Stimulated activated CD4-positive, alpha-beta T cell treated with anti-CD3 and anti-CD28 coated beads, Interleukin-15, amount 100 ng/mL, for 1 hour (primary cell): ENCODE measurements at places on chromosomes 11 and 22.

GRCh38 chr11:69215784-69216415, 60.2 kb downstream of the SMIM38 start:
- DNase-seq: no peak

DNA sequence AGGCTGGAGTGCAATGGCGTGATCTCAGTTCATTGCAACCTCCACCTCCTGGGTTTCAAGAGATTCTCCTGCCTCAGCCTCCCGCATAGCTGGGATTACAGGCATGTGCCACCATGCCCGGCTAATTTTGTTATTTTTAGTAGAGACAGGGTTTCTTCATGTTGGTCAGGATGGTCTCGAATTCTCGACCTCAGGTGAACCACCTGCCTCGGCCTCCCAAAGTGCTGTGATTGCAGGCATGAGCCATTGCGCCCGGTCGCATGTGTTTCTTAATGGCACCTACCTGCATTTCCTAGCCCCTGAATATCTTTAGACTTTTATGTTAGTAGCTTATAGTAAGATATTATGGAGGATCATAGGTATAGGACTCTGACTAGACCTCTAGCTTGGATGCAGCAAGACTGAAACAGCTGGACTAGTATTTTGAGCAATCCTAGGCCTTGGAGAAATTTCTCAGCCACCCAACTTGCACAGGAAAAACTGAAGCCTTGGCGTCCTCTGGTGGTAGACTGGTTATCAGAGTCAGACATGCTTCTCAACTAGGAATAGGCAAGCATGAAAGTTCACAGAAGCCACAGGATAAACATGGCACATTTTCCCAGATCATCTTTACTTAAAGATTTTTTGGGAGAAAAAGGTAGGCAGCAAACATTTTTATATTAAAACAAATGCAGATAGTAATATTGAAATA, 22.7 kb upstream of the C1QTNF4 start:
- DNase-seq: no peak

GRCh38 chr11:27013781-27014361, 20.0 kb downstream of the FIBIN start:
- DNase-seq: no peak

DNA sequence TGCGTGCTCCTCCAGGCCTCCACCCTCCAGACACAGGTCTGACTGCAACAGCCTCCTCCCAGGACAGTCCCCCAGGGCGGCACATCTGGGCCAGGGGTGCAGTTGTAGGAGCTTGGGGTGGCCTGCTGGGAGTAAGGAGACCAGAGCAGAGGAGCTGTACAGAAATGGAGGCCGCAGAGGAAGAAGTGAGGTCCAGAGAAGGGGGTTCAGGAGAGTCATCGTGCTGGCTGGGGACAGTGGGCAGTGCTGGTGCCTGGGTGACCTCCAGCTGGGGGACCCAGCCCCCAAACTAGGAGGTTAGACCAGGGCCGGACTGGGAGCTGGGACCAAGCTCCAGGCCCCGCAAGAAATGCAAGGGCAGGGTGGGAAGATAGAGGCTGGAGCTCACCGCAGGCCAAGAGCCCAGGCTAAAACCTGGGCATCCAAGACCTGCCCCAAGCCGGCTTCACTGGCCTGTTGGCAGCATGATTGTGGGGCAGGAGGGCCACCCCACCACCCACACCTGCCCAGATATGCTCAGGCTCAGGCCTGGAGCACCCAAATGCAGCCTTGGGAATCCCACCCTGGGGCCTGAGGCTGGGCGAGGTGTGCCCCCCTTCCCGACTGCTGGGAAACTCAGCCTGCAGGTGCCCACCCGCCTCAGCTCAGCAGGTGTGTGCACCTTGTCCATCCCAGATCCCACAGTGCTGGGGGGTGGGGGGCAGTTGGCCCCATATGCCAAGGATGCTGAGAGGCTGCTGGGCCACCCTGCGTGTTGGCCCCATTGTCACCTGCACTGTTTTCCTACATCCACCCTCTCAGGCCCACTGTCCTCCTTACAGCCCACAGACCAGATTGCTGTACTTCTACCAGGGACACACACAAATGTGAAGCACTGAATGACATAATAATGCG, 96.9 kb downstream of the MORC2 start:
- DNase-seq: no peak

DNA sequence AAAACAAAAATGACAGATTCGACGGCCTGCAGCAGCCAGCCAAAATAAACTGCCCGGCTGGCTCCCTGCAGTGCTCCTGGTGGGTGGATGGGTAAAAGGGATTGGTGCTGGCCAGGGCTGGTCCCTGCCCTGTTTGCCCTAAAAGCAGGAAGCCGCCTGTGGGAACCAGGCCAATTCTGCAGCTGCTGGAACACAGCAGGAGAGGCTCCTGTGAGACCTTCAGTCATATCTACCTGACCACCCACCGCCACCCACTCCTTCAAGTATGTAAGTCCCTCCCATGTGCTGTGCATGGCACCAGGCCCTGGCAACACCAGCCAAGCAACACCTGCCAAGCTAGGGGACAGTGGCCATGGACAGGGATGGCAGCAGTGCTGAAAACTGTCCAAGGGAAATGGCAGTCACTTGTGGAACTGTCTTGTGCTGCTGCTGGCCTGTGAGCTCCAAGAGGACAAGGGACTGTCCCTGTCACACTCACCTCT, 48.7 kb upstream of the ARFGAP3 start:
- no peak for DNase-seq

DNA sequence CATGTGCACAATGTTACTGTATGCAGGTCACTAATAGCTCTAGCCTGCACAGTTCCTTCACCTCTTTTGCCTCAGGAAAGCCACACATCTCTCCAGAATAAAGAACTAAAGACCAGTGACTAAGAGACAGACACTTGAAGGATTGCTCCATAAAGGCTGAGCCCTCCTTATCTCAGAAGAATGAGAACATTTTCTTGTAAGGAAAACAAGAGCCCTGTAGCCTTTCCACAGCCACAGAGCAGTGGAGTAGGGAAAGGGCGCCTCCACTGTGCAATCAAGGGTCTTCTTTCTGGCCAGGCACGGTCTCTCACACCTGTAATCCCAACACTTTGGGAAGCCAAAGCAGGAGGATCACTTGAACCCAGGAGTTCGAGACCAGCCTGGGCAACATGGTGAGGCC, 202.6 kb upstream of the TMEM45B start:
- no peak for DNase-seq

- DNase-seq: no peak
Measured at GRCh38 chr11:86414032-86414431, 39.3 kb downstream of the CCDC81 start.

- no peak for DNase-seq
Measured at GRCh38 chr22:33354928-33355327, 296.7 kb upstream of the SYN3 start.

GRCh38 chr11:60717956-60718355, 6.6 kb upstream of the MS4A18 start:
- no peak for DNase-seq

GRCh38 chr11:72202571-72202970, 10.6 kb downstream of the FOLR1 start:
- DNase-seq: no peak

DNA sequence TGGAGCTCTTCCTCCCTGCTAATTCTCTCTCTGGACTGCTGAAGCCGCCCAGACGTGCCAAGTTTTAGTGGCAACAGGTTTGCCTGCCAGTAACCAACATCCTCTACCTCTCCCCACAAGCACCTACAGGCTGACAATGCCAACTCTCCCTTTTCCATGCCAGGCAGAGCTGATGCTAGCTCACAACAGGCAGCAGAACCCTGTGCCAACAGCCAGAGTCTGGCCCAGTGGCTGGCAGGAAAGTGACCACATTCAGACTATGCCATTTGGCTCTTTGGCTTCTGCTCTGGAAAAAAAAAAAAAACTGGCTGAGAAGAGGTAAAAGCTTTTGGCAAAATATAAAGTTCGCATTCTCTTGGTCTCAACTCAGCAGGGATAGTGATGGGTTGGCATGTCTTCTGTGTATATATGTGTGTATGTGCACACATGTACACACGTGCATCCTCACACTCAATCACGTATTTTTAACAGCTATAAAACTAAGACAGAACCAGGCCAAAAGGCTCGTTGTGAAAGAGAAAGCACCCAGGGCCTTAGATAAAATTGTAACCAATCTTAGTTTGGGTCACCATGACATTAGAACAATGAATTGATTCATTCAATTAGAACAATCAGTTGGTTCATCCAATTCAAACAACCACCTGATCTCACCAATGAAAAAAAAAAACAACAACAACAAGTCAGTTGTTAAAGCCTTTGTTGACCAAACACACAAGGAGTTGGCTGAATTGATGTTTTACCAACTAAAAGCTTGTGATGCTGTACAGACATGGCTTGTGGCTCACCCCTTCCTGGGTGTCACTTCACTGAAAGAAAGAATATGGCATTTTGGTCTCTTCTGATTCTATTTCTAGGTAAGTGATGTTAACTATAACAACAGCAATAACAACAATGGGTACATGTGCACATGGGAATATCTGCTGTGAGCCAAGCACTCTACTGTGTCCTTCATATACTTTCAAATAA, 48.6 kb downstream of the TRIM29 start:
- no peak for DNase-seq

DNA sequence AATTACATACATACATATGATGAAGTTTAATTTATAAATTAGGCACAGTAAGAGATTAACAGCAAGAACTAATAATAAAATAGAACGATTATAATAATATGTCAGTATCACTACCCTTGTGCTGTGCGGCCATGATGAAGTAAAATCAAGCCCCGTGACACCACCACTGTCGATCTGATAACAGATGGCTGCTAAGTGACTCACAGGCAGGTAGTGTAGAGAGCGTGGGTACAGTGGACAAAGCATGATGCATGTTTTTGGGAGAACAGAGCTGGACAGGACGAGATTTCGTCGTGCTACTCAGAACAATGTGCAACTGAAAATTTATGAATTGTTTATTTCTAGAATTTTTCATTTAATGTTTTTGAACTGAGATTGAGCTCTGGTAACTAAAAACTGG, 108.4 kb upstream of the TIMP3 start:
- DNase-seq: no peak

DNA sequence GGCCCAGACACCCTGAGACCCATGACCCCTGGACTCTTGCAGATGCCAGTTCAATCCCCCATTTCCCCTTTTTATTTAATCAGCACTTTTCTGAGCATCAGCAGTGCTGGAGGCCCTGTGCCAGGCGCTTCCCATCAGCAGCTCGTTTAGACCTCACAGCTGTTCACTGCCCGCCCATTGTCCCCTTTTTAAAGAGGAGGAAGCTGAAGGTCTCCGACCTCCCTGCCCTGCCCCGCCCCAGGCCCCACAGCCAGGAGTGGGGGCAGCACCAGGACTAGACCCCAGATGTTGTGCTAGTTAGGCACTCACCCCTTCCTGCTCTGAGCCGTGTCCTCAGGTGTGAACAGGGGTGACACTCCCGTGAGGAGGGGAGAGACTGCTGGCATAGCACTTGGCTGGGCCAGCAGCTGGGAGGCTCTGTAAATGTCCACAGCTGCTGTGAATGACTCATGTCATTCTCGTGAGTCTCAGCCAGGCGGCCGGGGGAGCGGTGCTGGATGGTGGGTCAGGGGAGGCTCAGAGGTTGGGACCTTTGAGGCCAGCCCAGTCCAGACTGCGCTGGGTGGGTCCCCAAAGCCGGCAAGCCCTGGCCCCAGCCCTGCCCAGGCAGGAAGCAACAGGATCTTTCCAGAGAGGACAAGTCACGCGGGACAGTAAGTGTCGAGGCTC, 19.9 kb downstream of the EMID1 start:
- DNase-seq: no peak

DNA sequence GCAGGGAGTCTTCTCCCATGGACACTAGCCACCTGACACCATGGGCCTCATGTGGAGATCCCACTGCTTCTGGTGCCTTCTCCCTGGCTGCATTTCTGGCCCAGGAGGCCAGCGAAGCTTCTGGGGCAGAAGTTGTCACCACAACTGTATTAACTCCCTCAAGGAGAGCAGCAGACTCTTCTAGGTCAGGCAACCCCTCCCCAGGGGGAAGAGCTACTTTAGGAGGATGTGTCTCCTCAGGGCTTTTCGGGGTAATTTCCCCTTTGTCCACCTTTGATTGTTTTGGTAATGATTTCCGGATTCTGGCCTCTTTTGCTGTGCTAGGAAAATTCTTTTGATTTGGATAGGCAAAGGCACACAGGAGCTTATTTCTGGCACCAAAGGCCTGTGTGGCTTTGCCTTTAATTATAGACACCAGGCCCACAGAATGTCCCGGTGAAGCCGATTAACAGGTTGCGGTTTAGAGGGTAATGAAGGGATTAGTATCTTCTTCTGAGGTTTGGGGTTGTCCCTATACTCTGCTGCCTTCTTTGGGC, 8.9 kb upstream of the UCP2 start:
- DNase-seq: no peak

GRCh38 chr11:73671701-73672100, 25.3 kb downstream of the PLEKHB1 start:
- no peak for DNase-seq

DNA sequence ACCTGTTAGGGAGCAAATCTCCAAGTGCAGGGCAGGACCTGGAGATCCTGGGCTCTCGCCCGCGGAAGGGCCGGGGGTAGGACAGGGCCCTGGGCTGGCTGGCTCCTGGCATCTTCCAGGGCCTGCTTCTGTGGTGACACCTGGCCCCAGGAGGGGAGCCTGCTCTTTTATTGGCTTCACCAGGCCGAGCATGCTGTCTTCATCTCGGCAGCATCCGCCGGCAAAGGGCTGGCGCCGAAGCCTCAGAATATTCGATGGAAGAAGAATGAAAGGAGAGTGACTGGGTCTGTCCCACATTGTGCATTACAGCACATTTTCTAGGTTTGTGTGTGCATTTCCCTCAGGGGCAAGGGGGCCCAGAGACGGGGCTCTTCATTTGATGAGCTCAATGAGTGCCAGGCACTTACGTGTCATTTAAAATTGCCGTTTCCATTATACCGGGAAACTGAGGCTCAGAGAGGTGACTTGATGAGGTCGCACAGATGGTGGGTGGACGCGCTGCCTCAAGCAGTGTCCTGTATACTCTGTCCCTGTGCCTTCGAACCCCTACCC, 70.0 kb downstream of the RBX1 start:
- no peak for DNase-seq

GRCh38 chr22:31567196-31567595, 70.9 kb downstream of the SFI1 start:
- no peak for DNase-seq

- DNase-seq: no peak
Measured at GRCh38 chr11:62843466-62843865, 4.1 kb upstream of the WDR74 start.

DNA sequence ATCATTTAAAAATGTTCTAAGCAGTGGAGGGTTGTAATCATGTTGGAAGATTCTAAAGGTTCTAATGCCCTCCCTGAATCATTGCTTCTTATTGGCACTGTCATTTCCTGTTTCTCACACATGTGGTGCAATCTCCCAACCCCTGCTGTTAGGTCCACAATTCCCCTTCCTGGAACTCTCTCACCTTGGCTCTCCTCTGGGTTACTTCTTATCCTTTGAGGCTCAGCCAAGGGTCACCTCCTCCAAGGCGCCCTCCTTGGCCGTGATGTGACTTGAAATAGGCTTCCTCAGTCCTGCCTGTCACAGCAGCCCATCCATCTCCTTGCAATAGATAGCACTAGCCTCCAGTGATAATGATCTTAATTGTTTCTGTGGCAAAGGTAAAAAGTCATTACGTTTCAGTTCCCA, 149.8 kb downstream of the TTC17 start:
- no peak for DNase-seq

- DNase-seq: no peak
Measured at GRCh38 chr11:45238724-45239123, 47.4 kb downstream of the SYT13 start.
